Cerebellar cortex (tissue), 1 donor: ENCODE measurements at places on chromosomes 13 and 19.

DNA sequence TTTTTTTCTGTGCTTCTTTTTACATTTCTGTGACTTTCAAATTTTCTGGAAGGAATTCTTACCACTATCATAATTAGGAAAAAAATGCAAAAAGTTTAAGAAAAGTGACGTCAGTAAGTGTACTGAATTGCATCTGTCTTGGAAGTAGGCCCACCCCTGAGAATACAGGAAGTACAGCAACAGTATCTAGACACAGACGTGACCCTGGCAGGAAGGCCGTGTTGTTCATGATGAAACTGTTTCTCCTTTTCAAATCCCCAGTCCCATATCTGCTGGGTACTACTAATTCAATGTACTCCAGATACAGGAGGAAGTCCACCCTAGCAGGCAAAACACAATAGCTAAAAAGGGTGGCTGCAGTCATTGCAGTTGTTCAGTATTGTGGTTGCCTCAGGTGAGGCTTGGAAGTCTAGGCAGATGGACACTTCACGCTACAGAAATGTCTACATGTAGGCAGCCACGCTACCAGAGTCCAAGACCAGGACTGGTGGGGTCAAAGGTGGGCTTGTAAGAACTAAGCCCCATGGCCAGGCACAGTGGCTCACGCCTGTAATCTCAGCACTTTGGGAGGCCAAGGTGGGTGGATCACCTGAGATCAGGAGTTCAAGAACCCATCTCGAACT lies 49.6 kb upstream of the MED4 start:
- no peak for DNase-seq

DNA sequence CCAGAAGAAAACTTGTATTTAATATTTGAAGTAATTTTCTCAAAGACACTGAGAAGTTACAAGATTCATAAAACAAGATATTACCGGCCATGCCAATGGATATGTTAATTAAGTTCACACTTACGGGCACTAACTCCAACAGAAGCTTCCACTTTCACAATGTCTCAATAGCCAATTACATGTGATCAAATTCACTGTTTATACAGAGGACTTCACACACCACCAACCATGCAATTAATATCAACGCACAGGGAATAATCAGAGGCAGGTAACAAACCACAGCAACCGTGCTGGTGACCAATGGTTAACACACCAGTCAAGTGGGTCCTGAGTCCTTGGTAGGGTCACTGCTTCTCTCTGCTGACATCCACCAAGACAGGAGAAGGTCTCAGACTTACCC lies 5.9 kb upstream of the ACOD1 start:
- no peak for DNase-seq

DNA sequence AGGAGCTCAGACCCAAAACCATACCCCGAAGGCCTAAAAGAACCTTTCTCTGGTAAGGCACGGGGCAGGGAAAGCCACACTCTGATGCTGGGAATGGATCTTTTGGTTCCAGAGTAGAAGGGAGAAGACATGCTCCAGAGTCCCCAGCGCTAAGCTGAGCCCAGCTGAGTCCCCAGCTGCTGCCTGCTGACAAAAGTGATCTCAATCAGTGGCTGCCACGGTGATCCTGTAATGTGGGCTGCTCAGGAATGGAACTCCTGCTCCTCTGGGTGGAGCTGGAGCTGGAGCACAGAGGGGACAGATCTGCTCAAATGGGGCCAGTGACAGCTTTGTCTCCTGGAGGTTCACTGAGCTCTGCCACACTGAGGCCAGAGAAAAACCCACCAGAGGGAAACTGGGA lies 70.5 kb downstream of the MLLT1 start:
- no peak for DNase-seq

DNA sequence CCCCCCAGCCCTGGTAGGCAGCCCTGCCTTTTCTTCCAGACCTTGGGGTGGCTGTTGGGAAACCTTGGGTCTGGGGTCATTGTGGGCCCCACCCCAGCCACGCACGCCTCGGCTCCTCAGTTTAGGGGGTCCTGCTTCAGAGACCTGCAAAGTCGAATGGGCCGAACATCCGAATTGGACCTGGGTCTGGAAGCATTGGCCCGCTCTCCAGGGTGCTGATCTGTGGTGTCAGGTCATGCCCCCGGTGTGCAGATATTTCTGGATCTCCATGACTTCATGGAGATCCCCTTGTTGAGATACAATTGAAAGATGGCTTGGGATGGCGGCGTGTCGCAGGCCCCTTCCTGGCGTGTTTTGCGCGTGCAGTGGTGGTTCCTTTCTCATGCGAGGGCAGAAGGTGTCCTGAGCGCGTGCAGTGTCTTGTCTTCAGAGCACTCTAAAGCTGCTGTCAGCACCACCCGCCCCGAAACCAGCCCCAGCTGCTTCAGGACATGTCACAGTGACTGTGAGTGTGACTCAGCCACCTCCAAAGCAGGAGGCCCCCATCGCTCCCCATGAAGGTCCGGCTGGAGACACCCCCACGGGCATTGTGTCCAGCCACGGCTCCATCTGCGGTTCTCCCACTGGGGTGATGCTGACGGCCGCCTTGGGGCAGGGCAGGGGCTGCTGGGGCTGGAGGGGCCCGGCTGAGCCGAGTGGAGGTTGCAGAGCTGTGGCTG lies 112.7 kb downstream of the KDM4B start:
- no peak for DNase-seq

DNA sequence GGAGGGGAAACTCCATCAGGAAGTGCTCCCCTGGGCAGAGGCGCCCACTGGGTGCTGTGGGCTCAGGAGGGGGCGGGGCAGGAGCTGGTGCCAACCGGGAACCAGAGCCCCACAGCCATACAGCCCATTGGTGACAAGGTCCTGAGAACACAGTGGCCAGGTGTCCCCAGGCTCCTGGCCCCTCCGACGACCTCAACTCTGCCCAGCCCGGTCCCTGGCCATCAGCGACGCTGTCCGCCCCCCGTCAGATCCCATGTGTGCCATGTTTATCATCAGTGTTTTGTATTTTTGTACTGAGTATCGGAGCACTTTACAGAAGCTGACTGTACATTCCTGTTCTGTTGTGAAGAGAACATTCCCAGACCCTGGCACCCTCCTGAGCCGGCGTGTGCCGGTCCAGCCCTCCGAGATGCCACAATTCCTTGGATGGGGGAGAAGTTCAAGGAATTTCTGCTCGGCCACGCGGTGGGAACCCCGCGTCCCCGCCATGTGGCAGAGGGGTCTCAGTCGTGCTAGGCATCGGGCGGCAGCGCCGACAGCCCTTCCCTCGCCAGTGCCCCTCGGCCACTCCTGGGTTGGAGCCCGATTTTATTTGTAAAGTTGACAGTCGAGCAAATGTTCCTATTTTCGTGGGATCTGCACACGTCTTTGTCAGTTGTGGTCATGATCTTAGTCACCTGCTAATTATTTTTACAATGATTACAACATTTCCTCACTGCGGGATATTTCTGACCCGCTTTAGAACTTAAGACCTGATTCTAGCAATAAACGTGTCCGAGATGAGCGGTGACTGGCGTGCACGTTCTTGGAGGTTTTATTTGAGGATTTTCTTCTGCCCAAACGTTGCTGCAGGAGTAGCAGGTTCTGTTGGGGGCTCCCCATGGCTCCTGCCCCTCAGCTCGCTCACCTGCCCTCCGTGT lies 16.9 kb downstream of the PEX11G start:
- no peak for DNase-seq

DNA sequence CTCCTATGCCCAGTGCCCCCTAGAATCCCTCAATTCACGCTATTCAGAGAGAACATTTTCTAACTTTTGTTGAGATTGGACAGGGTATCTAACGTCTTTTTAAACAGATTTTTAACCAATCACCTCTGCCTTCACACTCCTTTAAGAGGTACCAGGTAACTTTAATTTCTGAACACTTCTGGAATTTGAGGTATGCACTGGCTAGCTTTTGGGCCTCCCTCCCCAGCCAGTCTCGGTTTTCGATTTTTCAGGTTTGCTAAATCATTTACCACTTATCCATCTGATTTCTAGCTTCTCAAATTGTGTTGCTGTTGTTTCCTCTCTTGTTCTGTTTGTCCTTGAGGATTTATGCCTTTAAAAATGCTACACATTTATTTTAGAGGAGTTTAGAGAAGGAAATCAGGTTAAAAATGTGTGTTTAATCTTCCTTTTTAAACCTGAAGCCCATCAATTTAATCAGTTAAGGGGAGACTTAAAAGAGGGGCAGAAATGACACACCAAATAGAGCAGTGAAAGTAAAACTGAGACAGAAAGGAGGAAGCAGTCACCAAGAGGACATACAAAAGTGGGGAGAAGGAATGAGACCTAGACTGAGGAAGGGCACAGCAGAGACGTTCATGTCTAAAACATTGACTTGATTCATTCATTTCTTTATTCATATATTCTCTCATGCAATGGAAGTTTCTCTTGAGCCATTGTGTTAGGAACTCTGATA lies 139.6 kb upstream of the HTR2A start:
- DNase-seq, result no peak

DNA sequence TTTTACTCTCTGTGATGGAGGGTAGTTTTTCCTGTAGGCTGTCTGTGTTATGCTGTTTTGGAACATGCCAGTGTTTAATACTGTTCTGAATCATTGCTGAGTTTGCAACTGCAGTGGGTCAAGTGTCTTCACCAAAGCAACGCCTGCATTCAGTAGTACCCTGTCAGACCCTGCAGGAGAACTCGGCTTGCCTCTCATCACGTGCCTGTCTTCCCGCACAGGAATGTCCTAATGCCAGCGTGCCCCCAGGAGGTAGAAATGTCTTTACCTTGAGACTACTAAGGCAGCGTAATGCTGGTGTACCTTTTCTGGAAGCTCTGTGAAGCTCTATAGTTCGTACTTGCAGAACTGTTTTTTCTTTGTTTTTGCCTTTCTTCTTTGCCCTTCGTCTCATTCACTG lies 42.3 kb downstream of the POLR1D start:
- no peak for DNase-seq

GRCh38 chr13:99417201-99418102 lies 83.8 kb upstream of the TM9SF2 start:
- DNase-seq, result no peak

DNA sequence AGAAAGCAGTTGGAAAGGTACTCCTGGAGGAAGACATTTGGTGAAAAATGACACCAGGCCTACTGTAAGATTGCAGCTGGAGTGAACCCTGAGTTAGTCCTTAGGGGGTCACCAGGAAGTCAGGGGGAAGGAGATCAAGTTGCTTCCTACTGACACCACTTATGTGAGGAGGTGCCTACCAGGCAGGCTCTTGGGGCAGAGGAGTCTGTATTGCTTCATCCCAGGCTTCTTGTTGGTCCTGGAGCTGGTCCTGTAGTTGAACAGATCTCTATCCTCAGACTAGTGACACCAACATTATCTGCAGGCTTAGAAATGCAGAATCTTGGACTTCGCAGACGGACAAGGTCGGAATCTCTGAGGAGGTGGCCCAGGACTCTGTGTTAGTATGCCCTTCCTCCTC lies 116.0 kb upstream of the ARGLU1 start:
- DNase-seq, result no peak

- DNase-seq, result no peak
Measured at GRCh38 chr19:10887616-10888367, 16.4 kb downstream of the CARM1 start.

DNA sequence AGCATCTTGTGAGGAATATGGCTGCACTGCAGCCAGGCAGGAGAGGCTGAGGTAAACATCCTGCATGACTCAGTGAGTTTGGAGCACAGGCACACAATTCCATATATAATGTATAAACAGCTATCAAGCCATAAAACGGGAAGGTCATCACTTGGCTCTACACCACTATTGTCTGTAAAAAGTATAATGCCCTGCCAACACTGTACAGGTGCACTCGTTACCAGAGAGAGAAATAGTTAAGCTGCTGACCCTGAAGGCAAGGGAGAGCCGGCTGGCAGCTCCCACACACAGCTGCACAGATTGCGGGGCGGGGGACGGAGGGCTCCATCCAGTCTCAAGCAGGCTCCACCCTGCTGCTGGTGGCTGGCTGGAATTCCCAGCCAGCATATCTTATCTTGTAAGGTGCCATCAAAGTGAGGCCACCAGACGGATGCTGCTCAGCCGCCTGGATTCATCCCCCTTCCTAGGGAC lies 668.1 kb downstream of the SLITRK5 start:
- no peak for DNase-seq

GRCh38 chr13:26133851-26134250 lies 82.0 kb upstream of the SHISA2 start:
- no peak for DNase-seq

GRCh38 chr13:93689333-93689732 lies 462.7 kb downstream of the GPC6 start:
- DNase-seq, result no peak

DNA sequence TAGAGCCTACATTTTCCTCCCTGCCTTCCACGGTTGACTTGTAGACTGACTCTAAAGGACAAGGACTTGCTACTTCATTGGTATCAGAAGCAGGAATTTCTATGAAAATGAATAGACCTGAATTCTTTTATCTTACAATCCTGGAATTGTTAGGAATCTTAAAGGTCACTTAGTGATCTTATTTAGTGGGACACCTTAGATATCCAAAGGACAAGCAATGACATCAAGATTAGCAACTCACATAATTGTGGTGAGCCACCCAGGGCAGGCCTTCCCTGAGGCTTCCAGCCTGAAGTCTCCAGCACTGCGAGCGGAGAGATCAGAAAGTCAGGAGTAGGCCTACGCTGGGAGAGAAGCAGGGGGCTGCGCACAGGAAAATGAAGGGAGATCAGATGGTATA lies 37.8 kb downstream of the KLF5 start:
- DNase-seq, result no peak

- no peak for DNase-seq
Measured at GRCh38 chr13:77013853-77014542, 13.0 kb downstream of the FBXL3 start.

- DNase-seq, result no peak
Measured at GRCh38 chr13:65719831-65720230, 1510.3 kb downstream of the PCDH9 start.

- DNase-seq, result no peak
Measured at GRCh38 chr13:30145709-30146367, 161.5 kb downstream of the KATNAL1 start.

GRCh38 chr13:98406427-98406826 lies 170.5 kb downstream of the STK24 start:
- no peak for DNase-seq

DNA sequence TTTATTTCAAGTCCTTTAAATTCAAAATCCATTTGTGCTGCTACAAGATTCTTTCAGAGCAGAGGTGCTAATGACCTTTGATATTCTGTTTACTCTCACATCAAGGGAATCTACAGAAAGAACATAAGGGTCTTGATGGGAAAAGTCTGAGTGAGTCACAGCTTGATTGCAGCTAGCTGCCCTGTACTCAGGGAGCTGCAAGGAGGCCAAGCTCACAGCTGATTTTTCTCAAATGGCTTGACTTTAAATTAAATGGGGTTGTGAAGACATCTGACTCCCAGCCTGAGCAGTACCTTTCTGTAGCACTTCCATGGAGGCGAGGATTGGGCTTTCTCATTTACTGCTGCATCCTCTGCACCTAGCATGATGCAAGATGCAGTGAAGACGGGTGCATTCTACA lies 62.5 kb downstream of the RAP2A start:
- no peak for DNase-seq

- DNase-seq, result no peak
Measured at GRCh38 chr19:30324982-30325381, 47.2 kb upstream of the ZNF536 start.
